NCI-H1694 (cell line): ENCODE measurements at places on chromosomes 3 and 15.

DNA sequence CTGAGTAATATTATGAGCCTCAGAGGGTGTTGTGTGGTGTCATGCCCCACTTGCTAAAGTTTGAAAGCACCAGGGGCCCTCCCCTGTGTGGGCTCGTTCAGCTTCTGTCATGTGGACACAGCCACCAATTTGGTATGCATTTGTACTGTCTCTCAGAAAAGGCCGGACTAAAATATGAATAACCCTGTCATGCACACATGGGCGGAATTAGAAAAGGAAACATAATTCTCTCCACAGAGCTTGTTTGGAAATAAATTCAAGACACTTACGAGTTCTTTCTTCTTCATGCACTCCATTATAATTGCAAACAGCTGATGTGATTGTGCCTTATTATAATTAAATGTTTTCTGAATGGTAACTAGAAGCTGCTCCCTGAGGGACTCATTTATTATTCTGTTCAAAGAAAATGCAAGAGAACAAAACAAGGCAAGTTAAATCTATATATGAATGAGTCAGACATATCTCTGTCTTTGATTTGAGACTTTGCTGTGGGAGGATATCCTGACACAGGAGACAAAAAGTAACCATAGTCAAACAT, 39.1 kb downstream of the TRPM1 start:
- no peak for DNase-seq

GRCh38 chr15:74664670-74665069, 31.2 kb downstream of the EDC3 start:
- no peak for DNase-seq

GRCh38 chr15:71386005-71386404, 270.7 kb downstream of the THSD4 start:
- no peak for DNase-seq

DNA sequence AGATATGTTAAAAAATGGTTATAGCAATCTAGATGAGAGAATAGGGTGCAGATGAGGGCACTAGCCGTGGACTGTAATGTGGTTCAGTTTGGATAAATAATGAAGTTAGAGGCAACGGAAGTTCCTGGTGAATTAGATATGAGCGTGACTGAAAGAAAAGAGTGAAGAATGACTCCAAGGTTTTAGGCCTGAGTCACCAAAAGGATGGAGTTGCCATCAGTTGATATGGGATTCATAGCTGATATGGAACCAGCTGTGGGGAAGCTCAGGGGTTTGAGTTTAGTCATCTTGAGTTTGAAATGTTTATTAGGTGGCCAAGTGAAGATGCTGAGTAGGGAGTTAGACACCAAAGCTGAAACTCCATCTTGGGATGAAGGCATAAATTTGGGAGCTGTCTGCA, 66.2 kb downstream of the SSR3 start:
- DNase-seq, result no peak

- DNase-seq, result peak; percentile 82
Measured at GRCh38 chr3:179652447-179653095, at the start of gene USP13. Gene USP13 (plus strand): TSS chr3:179653040. CDS start chr3:179653226, 186 bp downstream.

- DNase-seq, result no peak
Measured at GRCh38 chr3:56724676-56725075, 41.6 kb upstream of the TASOR start.

GRCh38 chr3:71512000-71512399, 71.5 kb downstream of the FOXP1 start:
- DNase-seq, result no peak

- no peak for DNase-seq
Measured at GRCh38 chr3:9183811-9184460, 65.5 kb downstream of the SRGAP3 start.

DNA sequence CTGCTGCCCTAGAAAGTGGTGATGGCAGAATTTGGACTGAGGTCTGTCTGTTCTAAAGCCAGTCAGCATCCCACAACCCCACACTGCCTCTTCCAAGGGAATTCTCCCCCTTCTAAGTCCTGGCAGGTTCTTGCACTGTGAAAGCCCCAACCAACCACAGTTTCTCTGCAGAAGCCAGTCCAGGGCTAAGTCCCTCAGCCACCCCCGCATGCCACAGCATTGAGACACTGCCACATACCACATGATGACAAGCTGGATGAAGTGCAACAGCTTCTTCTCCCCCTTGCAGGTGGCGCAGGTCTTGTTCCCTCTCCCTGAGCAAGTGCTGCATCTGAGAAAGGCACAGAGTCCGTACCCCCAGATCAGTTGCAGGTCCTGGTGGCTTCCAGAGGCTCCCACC, 18.6 kb downstream of the SSUH2 start:
- no peak for DNase-seq

- no peak for DNase-seq
Measured at GRCh38 chr3:44993471-44994205, 17.6 kb downstream of the EXOSC7 start.
